Naive B cell (primary cell): ENCODE measurements at places on chromosomes 5 and 9.

- no peak for DNase-seq
Observed at GRCh38 chr5:181223729-181224389, 778 bp downstream of the TRIM41 start.

DNA sequence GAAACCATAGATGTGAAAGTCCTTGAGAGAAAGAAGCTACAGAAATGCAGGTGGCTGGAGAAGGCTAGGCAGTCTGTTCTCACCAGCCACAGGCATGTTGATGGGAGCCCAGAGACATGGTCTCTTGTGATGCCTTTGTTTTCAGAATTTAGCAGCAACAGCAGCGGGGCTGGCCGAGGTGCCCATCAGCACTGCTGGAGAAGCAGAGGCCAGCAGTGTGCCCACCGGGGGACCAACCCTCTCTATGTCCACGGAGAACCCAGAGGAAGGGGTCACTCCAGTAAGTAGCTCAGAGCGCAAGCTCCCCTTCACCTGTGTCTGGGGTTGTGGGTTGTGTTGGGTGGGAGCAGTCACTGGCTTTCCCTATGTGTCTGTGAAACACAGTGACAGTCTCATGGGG, 59.6 kb downstream of the COL15A1 start:
- no peak for DNase-seq

DNA sequence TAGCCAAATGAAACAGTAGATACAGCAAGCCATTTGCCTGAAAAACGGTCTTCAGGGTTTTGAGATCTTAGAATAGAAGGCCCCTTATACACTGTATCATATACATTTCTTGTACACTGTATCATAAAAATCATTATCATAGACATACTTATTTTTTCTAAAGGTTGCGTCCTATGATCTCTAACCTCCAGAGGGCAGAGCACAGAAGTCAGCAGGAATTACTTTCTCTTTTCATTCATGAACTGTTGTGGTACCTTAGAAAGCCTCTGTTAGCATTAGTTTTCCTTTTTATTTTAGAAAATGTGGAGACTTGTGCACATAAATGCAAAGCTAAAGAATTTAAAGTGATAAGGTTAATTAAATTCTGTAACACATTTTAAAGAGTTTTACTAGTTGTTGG, 115.4 kb downstream of the OXCT1 start:
- no peak for DNase-seq

DNA sequence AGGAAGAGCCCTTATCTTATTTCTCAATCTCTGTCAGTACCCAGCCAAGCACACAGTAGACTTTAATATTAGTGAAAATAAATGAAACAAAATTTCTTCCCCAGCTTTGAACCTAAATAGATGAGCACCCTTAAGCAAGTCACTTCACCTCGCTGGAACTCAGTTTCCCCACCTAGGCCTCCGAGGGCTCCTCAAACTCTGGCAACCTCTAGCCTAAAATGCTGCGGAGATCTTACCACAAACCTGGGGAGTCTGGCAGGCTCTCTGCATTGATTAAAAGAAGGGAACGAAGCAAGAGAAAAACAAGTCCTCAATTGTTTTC, 326 bp downstream of the RIGI start:
- DNase-seq: no peak

- no peak for DNase-seq
Observed at GRCh38 chr5:59817536-59817935, 76.0 kb downstream of the PDE4D start.
